ENCODE measurements at places on chromosomes 2 and 18.

- H3K4me3 ChIP-seq, result no peak overlapping the region
- no peaks in the 10 kb centered on the region for H3K4me1 ChIP-seq
- no peak for DNase-seq
- no peaks in the 10 kb centered on the region for H3K27me3 ChIP-seq
Observed at GRCh38 chr2:76491503-76491902, 780.8 kb upstream of the GCFC2 start.

DNA sequence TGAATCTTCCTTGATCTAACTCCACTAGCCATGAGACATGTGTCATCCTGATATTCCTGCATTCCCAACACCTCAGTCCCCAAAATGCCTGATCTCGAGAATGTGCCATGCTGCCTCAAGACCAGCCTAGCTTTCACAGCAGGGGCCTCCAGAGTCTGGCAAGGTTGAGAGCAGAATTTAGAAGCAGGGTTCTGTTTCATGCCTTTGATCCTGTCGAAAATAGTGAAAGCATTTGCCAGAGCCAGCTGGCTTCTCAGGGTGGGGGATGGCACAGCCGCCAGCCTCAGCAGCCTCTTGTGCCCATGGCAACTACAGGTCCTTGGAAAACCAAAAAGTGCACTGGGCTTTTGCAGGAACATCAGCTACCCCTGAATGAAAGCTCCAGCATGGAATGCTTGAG is 143.5 kb downstream of the RTN4 start:
- H3K27ac ChIP-seq, result no peak overlapping the region
- no peak overlapping the region for H3K4me3 ChIP-seq
- H3K27me3 ChIP-seq, result no peaks in the 10 kb centered on the region

DNA sequence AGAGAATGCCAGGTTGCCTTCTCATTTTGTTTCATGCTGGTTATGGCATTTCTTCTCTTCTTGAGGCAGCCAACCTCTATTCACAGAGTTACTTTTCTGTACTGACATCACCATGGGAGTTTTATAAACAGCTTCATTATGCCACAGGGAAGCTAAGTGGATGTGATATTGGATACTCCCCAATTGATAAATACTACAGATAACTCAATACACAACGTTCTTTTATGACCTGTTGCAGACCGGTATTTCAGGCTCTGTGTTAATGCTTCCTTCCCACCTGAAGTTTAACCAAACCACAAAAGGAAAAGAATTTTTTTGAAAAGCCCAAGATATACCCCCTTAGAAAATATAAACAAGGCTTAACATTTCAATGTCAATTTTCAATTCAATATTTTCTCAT is 258.3 kb upstream of the SOX11 start:
- DNase-seq, result no peak
- H3K36me3 ChIP-seq, result no peaks in the 10 kb centered on the region
- H3K27me3 ChIP-seq, result no peaks in the 10 kb centered on the region
- H3K4me1 ChIP-seq, result no peaks in the 10 kb centered on the region

- no peaks in the 10 kb centered on the region for H3K4me1 ChIP-seq
- H3K27ac ChIP-seq, result no peak overlapping the region
- H3K27me3 ChIP-seq, result no peaks in the 10 kb centered on the region
- DNase-seq, result no peak
- H3K4me3 ChIP-seq, result no peak overlapping the region
- H3K36me3 ChIP-seq, result no peaks in the 10 kb centered on the region
Observed at GRCh38 chr2:219722276-219722879, 94.9 kb downstream of the SLC4A3 start.

DNA sequence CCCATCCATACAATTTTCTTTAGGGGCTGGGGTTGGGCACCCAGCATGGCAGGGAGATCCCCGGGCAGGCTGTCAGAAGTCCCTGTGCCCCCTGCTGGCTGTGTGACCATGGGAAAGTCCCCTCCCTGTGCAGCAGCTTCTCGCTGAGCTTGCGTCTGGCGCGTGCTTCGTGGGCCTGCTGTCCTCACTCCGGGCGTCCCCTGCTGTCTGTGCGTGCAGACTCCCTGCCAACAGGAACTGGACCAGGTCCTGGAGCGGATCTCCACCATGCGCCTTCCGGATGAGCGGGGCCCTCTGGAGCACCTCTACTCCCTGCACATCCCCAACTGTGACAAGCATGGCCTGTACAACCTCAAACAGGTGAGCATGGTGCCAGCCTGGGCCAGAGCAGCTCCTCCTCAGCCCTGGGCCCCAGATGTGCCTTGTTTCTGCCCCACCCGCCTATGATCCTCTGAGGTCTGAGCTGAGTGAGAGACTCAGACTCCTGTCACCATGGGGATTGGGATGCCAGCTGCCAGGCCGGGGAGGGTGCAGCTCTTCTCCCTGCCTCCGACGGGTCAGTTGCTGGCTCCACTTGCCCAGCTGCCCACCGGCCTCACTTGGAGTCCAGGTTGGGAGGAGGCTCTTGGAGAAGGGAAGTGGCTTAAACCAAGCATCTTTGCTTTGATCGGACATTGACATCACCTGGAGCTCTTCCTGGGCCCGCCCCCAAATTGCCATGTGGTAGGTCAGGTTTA is 28.6 kb downstream of the IGFBP2 start:
- no peak for DNase-seq
- H3K27me3 ChIP-seq, result no peaks in the 10 kb centered on the region
- H3K4me1 ChIP-seq, result peaks cover 8% of the 10 kb centered on the region
- H3K4me3 ChIP-seq, result no peak overlapping the region
- no peak overlapping the region for H3K27ac ChIP-seq

- peak; percentile 66 for DNase-seq
- no peak overlapping the region for H3K4me3 ChIP-seq
- peaks cover 8% of the 10 kb centered on the region for H3K4me1 ChIP-seq
Observed at GRCh38 chr2:172456002-172456401, 28.6 kb downstream of the ITGA6 start.

DNA sequence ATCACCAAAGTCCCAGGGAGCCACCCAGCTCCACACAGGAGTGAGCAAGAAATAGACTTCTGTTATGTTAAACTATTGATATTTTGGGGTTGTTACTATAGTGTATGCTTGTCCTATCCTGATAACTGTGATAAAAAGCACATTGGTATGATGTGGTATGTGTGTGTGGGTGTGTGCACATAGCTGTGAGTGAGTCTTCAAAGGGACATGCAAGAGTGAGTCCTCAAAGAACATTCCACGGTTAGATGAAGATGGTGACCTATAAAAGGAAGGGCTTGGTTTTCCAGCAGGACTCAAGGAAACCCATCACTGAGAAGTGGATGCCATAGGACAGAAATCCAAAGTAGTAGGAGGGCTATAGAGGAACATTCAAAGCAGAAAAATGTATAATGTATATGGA is 342.9 kb downstream of the TSN start:
- no peaks in the 10 kb centered on the region for H3K36me3 ChIP-seq
- H3K4me3 ChIP-seq, result no peak overlapping the region
- H3K27ac ChIP-seq, result no peak overlapping the region
- H3K27me3 ChIP-seq, result no peaks in the 10 kb centered on the region
- DNase-seq, result no peak

DNA sequence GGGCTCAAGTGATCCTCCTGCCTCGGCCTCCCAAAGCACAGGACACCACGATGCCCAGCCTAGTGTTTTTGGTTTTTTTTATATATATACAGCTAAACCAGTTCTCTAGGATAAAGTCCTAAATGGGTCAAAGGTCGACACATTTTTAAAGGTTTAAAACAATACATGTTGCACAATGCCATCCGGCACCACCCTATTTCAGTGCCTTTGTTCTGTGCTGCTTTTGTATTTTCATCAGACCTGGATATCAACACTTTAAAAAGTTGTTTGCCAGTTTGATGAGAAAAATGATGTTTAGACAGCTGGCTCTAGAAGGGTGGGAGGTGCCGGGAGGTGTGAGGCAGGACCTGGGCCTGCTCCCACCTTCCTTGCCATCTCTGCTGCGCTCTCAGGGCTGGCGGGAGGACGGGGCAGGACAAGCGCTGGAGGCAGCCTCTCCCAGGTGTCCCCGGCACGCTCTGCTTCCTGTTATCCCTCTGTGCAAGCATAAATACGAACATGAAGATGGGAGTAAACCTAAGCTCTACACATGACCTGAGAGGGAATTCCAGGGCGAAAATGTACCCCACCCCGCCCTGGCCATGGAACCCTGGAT is 103.7 kb downstream of the HS6ST1 start:
- H3K4me1 ChIP-seq, result no peaks in the 10 kb centered on the region
- no peaks in the 10 kb centered on the region for H3K36me3 ChIP-seq
- H3K4me3 ChIP-seq, result no peak overlapping the region
- H3K27me3 ChIP-seq, result no peaks in the 10 kb centered on the region
- H3K27ac ChIP-seq, result no peak overlapping the region
- DNase-seq, result no peak

DNA sequence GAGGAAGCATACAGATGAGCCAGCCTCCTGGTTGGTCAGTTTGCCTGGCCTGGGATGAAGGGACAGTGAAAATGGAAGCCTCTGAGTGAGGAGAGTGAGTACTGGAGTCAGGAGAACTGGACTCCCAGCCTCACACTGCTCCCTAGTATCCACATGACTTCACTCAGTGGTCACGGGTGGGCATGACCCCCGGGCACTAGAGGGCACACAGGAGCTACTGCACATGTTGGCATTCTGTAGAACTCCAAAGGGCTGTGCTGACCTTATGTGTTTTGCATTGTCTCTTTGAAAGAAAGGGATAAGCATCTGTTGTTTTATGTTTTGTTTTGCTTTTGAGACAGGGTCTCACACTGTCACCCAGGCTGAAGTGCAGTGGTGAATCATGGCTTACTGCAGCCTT is 23.7 kb downstream of the NCAPH start:
- H3K4me1 ChIP-seq, result no peaks in the 10 kb centered on the region
- no peaks in the 10 kb centered on the region for H3K27me3 ChIP-seq
- no peak overlapping the region for H3K4me3 ChIP-seq
- H3K27ac ChIP-seq, result no peak overlapping the region
- peaks cover 12% of the 10 kb centered on the region for H3K36me3 ChIP-seq

- H3K27ac ChIP-seq, result no peak overlapping the region
- no peak for DNase-seq
- H3K27me3 ChIP-seq, result no peaks in the 10 kb centered on the region
Observed at GRCh38 chr2:166891727-166892126, 3.4 kb downstream of the XIRP2 start.

GRCh38 chr18:5720132-5720531 is 175.2 kb downstream of the TMEM200C start:
- no peaks in the 10 kb centered on the region for H3K36me3 ChIP-seq
- no peaks in the 10 kb centered on the region for H3K27me3 ChIP-seq
- no peak overlapping the region for H3K4me3 ChIP-seq
- H3K27ac ChIP-seq, result no peak overlapping the region

DNA sequence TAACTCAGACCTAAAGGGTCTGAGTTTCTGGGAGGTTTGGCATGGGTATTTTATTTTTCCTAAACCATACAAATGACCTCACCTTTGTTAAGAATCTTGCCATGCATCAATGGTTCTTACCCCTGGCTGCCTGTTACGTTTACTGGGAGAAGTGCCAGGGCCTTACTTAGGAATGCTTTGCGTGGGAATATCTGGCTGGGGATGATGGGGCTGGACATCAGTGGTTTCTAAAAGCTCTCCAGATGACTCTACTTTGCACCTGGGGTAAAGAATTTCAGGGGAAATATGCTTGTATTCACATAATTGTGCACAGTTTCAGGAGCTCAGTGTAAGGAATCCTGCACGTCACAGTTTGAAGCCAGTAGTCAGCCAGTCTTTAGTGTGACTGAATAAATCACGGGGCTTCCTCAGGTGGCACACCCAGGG is 18.2 kb upstream of the DAW1 start:
- H3K27me3 ChIP-seq, result no peaks in the 10 kb centered on the region
- H3K36me3 ChIP-seq, result no peaks in the 10 kb centered on the region

GRCh38 chr2:124121760-124122275 is 96.7 kb downstream of the CNTNAP5 start:
- no peaks in the 10 kb centered on the region for H3K4me1 ChIP-seq
- H3K36me3 ChIP-seq, result no peaks in the 10 kb centered on the region
- H3K27ac ChIP-seq, result no peak overlapping the region
- H3K4me3 ChIP-seq, result no peak overlapping the region
- DNase-seq, result no peak
- H3K27me3 ChIP-seq, result no peaks in the 10 kb centered on the region

DNA sequence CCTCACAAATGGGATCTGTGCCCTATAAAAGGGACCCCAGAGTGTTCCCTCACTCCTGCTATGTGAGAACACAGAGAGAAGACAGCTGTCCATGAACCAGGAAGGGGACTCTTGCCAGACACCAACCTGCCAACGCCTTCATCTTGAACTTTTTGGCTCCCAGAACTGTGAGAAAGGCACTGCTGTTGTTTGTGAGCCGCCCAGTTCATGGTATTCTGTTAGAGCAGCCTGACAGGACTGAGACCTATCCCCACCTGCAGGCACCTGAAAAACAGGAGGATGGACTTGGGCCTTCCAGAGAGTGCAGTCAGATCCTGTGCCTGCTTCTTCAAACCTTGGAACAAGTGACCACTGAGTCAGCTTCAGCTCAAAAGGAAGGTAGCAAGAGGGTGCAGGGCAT is 51.4 kb downstream of the CRACDL start:
- H3K27me3 ChIP-seq, result no peaks in the 10 kb centered on the region
- no peak overlapping the region for H3K4me3 ChIP-seq
- H3K4me1 ChIP-seq, result no peaks in the 10 kb centered on the region
- no peak for DNase-seq
- H3K27ac ChIP-seq, result no peak overlapping the region

GRCh38 chr2:122251566-122251965 is 496.1 kb downstream of the TSN start:
- no peaks in the 10 kb centered on the region for H3K4me1 ChIP-seq
- no peak for DNase-seq
- H3K36me3 ChIP-seq, result no peaks in the 10 kb centered on the region
- H3K4me3 ChIP-seq, result no peak overlapping the region
- no peaks in the 10 kb centered on the region for H3K27me3 ChIP-seq

DNA sequence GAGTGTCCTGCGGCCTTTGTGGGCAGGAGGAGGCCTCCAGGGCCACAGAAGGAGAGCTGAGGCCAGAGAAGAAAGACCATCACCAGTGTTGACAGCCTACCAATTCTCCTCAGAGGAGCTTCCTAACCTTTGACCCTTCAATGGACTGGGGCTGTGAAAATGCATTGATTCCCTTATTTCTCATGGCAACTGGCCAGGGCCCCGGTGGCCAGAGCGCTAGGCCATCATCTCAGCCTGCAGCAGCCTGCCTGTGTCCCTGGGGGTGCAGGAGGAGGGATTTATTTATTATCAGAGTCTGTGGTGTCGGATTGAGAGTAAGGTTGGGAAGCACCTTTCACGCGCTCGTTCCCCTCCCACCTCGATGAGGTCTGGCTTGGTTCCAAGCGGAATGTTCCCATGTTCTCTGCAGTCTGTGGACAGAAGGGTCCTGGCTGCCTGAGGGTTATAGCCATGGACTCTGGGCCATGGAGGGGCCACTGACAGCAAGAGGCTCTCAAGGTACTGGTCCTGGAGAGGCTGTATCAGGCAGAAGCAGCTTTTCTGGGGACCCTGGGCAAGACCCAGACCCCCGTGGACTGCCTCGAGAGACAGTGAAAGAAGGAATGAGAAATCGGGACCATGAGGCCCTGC is 53.8 kb downstream of the CYP27C1 start:
- no peak for DNase-seq
- no peak overlapping the region for H3K4me3 ChIP-seq
- H3K36me3 ChIP-seq, result no peaks in the 10 kb centered on the region
- H3K27me3 ChIP-seq, result no peaks in the 10 kb centered on the region
